LHCN-M2 (cell line): ENCODE measurements at places on chromosomes 3 and 15. TPM values are rescaled to one million over a fixed set of nuclear protein-coding genes. Genes with fewer than 3 reads are reported as not detected.

DNA sequence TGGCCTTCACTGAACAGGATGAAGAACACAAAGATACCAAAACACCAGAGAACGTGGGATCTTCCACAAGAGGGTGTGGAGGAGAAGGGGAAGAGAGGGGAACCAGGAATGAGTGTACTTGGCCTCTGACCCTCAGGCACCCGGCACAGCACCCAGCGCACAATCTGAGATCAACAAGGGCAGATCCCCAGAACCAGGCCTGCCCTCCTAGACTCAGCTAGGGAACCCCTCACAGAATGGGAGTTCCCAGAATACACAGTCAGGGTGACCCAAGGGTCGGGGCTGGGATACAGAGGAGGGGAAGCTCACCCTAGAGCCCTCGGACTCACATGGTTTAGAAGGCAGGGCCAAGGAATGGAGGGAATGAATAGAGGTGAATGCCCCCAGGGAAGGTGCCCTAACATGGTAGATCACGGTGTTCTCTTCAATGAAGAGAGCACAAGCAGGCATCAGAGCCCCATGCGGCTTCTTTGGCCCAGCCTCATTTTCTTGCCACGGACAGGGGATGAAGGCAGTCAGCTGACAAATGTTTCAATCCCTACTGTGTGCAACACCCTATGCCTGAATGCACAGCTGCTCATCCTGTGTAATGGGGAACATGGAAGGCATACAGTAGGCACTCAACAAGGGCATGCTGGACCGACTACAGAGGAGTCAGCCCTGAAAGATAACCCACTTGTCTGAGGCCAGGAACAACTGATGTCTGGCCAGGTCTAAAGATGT is 13.1 kb downstream of the BMF start:
- DNase-seq, result no peak

DNA sequence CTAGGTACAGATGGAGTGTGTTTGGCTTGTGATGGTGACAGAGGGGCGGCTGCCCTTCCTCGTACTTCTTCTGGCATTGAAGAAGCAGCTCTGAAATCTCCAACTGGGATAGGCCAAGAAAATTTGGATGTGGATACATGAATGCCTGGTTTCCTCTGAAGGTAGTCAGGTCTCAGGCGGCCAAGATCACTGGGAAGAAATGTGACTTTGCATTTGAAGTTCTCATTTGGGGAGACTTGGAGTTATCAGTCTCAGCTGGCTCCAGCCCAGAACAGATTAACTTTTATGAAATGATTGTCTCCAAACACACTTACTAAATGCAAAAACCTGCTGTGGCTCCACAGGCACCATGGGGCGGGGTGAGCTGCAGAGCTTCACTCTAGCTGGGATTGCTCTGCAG is 215.9 kb downstream of the THSD4 start:
- DNase-seq, result no peak

DNA sequence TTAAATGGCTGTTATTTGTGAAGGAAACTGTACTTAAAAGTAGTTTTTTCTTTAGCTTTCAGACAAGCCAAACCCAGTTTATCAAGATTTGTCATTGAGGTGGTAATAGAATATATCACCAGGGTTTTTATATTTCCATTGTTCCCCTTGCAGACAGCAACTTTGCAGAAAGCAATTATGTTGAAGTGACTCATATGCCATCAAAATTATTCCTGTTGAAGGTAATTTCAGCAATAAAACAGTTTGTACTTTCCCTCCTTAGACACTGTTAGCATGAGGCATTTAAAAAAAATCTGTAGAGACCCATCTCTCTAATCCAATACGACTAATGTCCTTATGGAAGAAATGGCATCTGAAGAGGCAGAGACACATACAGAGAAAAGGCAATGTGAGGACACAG is 219.0 kb downstream of the NFKBIZ start:
- peak; percentile 66 for DNase-seq

SOX2 gene
- total RNA-seq, result not detected in 2 replicates
